Activated CD4-positive, CD25-positive, alpha-beta regulatory T cell (primary cell): ENCODE measurements at places on chromosomes 6 and 20.

GRCh38 chr6:152943260-152943897 lies 39.5 kb downstream of the FBXO5 start:
- no peak for DNase-seq

GRCh38 chr6:164570801-164571200 lies 738.6 kb downstream of the C6orf118 start:
- no peak for DNase-seq

DNA sequence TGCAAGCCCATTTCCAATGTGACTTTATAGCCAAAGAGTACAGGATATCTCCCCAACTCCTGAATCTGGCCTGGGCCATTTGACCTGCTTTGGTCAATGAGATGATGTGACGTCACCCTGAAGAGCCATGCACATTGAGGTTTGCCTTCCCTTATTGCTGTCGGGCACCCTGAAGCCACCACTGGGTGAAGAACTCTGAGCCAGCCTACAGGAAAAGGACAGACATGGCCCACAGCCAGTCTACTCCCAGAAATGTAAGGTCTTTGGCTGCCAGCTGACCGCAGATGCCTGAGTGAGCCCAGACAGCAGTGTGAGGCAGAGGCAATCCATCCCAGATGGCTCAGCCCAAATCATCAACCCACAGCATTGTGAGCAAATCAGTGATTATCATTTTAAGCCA lies 3.7 kb upstream of the SYNDIG1 start:
- DNase-seq, result no peak

DNA sequence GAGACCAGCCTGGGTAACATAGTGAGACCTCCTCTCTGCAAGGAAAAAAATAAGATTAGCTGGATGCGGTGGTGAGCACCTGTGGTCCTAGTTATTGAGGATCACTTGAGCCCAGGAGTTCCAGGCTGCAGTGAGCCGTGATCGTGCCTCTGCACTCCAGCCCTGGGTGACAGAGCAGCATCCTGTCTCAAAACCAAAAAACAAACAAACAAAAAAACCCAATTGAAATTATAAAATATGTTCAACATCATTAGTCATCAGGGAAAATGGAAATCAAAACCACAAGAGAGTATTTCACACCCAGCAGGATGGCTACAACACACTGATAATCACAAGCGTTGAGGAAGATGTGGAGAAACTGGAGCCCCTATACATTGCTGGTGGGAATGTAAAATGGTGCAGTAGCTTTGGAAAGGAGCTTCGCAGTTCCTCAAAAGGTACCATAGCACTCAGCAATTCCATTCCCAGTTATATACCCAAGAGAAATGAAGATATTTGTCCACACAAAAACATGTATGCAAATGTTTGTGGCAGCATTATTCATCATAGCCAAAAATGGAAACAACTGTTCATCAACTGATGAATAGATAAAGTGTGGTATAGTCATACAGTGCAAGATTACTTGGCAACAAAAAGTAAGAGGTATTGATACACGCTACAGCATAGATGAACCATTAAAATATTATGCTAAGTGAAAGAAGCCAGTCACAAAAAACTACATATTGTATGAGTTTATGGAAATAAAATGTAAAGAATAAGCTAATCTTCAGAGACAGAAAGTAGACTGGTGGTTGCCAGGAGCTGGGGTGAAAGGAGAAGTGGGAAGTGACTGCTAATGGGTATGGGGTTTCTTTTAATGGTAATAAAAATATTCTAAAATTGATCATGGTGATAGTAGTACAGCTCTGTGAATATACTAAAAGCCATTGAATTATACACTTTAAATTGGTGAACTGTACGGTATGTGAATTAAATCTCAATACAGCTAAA lies 38.7 kb upstream of the RIPOR2 start:
- DNase-seq, result no peak
